ENCODE measurements at places on chromosomes 5 and 9.

GRCh38 chr5:172696171-172696849, 55.2 kb downstream of the NEURL1B start:
- no peak for DNase-seq

GRCh38 chr5:66164044-66164790, 20.1 kb downstream of the SREK1 start:
- DNase-seq = no peak

DNA sequence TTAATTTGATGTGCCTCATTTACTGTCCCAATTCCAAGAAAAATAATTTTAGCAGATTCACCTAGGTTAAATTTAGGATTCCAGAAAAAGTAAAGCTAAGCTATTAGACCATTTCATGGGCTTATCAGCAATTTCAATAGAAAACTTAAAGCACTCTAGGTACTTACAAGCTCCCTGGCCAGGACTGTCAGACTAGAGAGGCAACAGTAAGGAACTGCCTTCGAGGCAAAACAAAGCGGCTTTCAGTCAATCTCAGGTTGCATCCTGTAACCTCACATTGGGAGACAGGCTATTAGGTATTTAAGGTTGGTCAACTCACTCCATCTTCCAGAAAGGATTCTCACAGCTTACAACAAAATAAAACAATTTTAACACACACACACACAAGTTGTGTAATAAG, 48.7 kb upstream of the FSD1L start:
- DNase-seq = no peak

GRCh38 chr5:54518146-54518817, 723 bp downstream of the SNX18 start:
- no peak for DNase-seq

- no peak for DNase-seq
Observed at GRCh38 chr5:110306650-110307049, 419.8 kb downstream of the TMEM232 start.

GRCh38 chr5:1840741-1841521, 39.7 kb downstream of the NDUFS6 start:
- no peak for DNase-seq

DNA sequence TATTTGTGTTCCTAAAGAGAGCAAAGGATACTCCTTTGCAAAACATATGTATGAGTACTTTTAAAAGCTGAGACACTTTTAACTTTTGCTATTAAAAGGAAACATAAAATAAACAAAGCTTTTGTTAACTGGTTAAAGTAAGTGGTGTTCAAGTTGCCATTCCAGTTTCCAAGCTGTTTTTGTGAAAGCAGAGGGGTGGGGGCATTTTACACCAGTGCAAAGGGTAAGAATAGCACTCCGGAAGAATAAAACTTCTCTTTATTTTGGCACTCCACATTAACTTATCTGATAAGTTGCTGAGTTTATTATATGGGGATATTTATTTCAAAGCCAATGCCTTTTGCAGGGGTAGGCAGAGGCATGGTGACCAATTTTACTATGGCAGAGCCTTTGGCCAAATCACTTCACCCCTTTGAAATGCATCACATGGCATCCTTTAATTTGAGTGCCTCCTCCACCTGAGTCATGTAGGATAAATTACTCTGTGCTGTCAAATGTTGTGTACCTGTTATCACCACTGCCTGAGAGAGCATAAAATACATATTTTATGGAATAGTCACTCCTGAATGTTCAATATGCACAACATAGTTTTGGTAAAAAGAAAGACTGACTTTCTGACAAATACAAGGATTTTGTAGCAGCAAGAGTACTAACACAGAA, 62.9 kb downstream of the MLLT3 start:
- no peak for DNase-seq

DNA sequence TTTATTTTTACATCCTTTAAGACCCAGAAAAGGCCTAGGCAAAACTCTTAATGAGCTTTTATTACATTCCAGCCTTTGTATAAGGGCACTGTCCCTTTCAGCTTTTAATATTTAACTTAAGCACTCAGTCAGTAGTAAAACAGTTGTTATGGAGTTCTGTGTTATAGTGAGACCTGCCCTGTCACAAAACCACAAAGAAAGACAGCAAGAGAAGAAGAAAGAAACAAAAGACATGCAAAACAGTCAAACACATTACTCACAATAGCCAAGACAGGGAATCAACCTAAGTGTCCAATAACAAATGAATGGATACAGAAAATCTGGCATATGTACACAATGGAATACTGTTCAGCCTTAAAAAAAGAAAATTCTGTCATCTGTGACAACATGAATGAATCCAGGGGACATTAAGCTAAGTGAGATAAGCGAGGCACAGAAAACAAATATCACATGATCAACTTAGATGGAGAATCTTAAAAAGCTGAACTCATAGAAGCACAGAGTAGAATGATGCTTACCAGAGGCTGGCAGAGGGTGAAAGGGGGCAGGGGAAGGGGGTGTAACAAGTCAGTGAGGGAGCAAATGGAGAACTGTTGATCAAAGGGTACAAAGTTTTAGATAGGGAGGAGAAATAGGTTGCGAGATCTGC, 63.8 kb upstream of the CCNG1 start:
- no peak for DNase-seq

DNA sequence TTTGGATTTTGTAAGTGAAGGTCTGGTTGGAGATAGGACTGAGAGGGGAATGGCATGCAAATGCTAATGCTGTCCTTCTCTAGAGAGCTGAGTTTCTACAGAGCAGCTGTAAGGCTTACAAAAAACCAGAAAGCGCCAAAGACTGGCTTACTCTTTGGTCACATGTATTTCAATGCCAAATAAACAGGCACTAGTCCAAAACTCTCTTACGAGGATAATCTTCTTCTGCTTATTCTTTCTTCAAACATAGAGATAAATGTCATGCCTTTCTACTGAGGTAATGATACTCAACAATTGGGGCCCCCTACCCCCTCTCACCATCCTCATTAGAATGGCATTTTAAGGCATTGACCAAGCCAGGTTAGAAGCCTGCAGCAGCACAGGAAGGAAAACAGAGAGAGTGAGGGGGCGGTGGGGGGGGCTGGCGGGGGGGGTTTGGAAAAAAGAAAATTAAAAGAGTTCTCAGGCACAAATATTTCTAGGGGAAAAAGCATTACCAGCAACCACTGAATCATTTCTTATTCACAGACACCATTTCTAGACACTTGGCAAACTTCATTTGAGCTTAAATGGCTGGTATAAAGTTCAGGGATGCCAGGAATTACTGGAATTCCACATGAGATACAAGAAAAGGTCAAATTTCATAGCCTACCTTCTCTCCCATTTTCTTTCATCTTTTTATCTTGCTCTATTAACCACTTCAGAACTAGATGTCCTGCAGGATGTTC, 34.0 kb downstream of the PUM3 start:
- DNase-seq = no peak

GRCh38 chr5:15889001-15889400, 290.6 kb downstream of the MARCHF11 start:
- no peak for DNase-seq

DNA sequence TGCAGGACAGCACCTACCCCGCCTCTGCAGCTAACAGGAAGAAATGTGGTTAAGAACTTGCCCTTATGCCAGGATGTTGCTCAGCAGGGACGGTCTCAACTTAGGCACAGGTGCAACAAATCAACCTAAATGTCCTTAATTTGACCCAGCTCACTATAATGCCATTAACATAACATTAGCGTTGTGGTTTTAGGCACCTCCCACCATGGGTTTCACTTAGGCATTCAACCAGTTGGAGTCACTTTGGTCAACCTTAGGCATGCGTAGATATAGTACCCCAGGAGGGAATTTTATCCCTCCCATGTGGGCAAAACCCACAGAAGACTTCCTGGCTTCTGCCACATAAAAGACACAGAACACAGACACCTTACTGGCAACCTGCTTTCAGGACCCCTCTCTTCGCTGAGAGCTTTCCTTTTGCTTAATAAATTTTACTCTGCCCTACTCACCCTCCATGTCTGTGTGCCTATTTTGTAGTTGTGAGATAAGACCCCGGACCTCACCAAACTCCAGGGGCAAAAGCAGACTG, 8.7 kb upstream of the ERAP1 start:
- no peak for DNase-seq

DNA sequence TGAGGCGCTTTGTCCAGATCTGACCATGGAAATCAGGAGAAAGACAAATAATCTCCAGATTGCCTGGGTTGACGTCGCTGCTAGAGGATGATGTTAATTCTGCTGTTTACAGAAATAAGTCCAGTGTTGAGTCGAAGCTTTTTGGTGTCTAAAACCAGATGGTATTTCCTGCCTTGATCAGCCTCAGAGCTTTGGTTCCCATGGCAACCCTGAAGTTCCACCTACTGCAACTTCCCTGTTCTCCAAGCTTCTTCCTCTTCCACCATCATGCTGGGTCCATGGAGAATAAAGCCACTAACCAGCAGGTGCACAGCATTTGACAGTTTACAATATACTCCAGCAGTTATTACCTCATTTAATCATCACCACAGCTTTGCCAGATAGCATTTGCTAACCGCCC, 18.0 kb upstream of the GABBR2 start:
- DNase-seq = no peak
